Fibroblast of gingiva (primary cell): ENCODE measurements at places on chromosomes 5 and 9.

DNA sequence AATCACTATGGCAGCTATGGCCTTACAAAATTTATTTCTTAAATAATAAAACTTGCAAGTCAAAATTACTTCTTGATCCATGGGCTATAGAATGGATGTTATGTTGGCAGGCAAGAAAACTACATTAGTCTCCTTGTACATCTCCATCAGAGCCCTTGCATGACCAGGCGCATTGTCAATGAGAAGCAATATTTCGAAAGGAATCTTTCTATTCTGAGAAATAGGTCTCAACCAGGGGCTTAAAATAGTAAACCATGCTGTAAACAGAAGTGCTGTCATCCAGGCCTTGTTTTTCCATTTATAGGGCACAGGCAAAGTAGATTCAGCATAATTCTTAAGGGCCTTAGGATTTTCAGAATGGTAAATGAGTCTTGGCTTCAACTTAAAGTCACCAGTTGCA is 220.1 kb downstream of the SREK1 start:
- DNase-seq: no peak

DNA sequence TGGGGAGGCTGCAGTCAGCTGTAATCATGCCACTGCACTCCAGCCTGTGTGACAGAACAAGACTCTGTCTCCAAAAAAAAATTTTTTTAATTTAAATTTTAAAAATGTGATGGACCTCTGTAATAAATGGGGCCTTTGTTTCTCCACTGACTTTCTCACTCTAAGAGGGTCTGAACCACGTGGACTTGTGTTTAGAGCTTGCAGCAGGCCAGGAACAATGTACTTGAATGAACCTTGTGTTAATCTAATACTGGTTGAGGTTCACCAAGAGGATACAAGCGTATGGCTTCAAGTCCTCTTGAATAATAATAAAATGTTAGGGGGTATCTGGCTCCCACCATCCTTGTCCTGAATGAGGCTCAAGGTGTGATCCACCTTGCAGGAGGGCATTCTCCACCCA is 14.4 kb upstream of the SLC2A8 start:
- DNase-seq: no peak

DNA sequence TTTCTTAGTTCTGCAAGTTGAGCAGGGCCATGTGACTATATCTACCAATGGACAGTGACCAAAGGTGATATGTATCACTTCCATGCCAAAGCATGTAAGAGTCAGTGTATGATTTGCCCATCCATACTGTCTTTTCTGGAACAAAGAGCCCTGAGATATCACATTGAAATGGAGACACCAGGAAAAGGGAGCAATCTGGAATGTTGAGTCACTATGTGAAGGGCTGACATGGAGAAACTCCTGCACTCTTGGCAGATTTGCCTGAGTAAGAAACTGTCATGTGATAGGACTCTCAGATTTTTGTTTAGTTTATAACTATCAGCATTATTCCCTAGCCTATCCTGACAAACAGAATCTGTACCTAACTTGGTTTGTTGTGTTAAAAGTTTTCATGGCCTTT is 29.8 kb upstream of the TMEM161B start:
- DNase-seq: peak; percentile 60

GRCh38 chr5:1231354-1231905 is 6.2 kb downstream of the SLC6A18 start:
- DNase-seq: no peak

DNA sequence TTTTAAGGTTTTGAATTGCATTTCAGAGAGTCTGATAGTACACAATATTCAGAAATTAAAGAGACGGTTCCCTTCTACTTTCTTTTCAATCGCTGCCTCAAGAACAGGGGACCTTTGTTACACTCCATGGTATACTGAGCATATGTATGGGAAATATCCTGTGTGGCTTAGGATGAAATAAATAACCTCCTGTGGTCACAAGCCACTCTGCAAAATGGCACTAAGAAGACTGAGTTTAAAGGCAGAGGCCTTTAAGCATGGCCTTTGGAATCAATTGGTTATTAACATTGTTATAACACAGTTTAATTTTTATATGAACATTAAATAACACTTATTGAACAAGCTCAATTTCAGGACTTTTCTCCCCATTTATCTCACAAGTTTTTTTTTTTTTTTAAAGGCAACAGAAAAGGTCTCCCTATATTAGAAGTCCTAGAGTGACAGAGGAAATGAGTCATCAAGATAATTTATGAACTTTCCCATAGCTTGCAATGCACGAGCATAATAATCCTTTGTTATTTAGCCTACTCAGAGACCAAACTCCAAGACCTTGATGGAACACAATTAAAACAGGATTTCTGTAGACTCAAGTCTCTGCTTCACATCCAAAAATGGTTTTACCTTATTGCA is 341.9 kb downstream of the TMEM167A start:
- DNase-seq: no peak

DNA sequence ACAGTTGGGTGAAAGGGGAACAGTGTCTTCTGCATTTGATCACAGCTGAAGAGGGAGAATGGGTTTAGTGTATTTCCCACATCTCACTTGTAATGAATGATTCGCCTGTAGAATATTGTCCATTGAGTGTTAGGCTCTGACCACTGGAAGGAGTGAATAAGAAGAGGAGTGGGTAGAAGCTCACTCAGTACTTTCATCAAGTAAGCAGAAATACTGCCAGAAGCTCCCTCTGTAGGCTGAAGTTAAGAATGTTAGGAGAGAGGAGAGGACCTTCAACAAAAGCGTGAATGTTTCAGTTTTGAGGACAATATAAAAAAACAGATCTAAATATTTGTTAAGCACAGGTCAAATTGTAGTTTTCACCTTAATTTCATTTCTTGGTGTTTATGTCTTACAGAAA is 27.5 kb downstream of the FSD1L start:
- DNase-seq: peak; percentile 8

- no peak for DNase-seq
Measured at GRCh38 chr5:91534332-91534731, 151.2 kb upstream of the ARRDC3 start.
